Muscle of arm (tissue), 14 donors: ENCODE measurements at places on chromosomes 16 and 17.

DNA sequence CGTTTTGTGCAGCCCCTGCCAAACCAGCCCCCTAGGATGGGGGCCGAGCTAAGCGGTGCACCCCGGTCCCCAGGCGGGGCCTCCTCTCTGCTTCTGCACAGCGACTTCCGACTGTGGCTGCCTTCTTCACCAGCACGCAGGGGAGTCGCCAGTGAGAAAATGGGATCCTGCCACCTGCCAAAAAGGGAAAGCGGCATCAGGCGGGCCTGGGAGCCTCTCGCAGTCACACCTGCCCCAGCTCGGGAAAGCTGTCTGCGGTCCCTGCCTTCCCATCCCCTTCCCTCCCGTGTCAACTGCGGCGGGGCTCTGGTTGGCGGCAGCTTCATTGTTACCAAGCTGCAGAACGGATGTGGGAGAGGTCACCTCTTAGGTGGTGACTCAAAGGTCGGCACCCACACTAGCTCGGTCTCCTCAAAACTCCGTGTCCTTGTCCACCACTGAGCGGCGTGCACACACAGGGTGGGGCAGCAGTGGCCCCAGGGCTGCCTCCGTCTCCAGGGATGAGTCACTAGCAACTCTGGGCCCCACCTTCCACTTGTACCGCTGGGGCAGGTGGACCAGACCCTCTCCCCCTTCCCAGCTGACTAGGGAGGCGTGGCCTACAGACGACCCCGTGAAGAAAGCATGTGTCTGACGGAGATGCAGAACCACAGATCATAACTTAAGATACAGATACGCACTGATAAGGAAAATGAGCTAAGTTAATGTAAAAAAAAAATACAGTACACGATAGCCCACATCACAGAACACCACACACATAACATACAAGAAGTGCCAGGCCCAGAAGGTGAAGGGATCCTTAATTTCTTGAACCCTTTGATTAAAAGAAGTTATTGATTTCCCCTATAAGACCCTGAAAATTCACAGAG is 1.5 kb upstream of the PCYT2 start:
- DNase-seq = no peak

GRCh38 chr17:55889271-55889670 is 138.4 kb downstream of the PCTP start:
- DNase-seq = no peak

DNA sequence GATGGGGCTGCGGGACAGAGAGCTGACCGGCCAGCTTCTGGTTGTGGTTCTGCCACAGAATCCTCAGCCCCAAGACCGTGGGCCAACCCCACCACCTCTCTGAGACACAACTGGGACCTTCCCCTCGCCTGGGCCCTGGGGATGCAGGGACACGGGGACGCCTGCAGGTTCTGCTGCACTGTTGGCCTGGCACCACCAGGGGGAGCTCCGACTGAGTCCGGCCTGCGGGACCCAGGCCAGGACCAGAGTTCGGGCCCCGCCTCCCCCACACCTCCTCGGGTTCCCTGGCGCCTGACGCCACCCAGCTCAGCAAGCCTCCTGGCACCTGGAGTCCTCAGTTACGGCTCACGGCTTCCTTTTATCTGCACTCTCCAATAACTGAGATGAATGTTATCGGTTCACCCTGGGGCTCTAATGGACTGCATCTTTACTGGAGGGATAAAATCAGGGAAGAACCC is 27.3 kb downstream of the TBC1D16 start:
- DNase-seq = peak; percentile 72

DNA sequence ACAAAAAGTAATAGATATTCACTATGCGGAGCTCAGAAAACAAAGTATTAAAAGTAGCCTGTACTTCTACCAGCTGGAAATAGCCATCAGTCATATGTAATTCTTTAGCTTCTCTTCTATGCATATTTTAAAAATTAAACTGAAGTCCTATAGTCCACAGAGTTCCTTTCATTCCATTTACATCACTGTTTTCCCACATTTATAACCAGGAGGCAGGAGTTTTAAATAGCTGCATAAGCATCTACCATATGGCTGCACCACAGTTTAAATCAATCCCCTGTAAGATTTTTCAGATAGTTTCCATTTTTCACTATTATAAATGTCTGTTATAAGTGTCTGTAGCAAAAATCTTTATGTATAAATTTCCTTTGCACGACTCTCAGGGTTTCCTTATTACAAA is 45.1 kb downstream of the ZFHX3 start:
- DNase-seq = no peak

DNA sequence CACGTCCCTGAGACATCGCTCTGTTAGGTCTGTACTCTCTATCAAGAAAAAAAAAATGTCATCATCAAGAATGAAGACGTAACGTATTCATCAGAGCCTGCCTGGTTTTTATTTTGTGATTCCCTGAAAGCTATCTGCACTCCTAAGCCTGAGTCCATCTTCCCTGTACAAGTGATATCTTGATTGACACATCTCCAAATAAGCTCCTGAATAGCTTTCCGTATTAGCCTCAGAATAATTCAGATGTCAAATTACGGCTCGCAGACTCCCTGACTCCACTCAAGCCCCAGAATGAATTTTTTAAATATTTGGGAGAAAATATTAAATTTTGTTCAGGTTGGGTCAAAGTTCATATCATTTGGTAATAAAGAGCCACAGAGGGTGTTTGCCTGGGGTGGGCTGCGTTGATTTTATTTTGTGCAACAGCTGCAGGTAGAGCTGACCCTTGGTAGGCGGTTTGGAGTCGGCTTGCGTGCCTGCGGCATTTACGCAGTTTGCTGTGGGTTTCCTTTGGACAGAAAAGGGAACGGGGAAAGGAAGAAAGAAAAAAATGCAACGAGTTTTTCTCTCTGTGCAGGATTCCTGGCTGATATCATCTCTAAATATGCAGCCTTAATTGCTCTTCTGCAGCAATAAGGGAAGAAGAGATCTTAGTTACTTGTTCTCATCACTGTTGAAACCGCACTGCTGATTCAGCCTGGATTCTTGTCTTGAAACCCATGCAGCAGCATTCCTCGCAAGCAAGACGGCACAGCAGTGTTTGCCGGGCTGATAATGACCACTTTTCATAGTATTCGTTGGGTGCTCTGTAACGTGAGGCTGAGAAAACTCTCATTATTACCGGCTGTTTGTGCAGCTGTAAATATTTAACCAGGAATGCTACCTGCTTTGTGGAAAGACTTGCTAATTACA is 114.7 kb downstream of the IRX3 start:
- no peak for DNase-seq

DNA sequence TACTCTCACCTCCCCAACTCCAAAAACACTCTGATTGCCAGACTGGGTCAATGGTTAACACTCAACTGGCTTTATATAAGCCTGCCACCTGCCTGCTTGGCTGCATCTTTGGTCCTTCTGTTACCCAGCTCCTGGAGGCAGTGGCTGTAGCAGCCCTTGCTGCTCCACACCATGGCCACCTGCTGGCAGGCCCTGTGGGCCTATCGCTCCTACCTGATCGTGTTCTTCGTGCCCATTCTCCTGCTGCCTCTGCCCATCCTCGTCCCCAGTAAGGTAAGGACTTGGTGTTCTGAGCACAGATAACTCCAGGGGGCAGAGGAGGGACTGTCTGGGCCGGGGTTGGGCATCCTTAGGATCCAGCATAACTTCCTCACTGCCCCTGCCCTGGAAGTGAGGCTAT is at the start of gene SLC13A2:
TSS of gene SLC13A2 (plus strand) at position 103 of the 400 bp plus-strand sequence. CDS start at position 172, 69 bp downstream.
- DNase-seq = no peak

DNA sequence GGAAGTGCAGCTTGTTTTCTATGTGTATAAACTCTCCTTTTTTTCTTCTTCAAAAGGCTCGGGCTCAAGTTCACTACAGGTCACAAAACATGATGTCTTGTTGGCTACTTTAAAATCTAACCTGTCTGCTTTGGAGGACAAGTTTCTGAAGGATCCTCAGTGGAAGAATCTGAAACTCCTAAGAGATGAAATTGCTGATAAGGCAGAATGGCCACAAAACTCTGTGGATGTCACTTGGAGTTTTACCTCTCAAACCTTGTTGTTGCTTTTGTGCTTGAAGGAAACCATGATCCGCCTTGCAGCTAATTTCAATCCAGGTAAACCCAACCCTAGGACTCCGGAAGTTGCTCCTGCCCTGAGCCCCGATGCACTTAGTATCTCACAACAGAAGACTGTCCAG is 16.5 kb downstream of the TANGO6 start:
- no peak for DNase-seq

DNA sequence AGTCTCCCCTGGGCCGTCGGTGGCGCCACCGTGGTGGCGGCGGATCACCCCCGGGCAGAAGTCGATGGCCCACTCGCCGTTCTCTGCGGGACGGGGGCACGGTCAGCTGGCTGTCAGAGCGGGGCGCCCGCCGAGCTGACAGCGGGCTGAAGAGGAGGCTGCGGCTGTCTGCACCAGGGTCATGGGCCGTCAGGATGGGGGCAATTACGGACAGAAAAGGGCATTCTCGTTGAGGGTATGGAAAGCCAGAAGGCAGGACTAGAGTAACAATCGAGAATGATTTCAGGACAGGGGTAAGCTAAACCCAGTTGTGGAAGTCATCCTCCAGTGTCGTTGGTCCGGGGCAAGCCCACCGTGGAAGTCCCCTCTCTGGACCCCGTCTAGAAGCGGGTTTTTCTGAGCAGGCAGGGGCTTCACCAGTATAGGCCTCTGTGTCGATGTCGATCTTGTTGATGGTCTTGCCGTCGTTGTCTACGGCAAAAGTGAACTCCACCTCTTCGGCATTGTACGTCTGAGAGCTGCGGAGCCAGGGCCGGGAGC is 1.7 kb downstream of the CHRNE start:
- no peak for DNase-seq

DNA sequence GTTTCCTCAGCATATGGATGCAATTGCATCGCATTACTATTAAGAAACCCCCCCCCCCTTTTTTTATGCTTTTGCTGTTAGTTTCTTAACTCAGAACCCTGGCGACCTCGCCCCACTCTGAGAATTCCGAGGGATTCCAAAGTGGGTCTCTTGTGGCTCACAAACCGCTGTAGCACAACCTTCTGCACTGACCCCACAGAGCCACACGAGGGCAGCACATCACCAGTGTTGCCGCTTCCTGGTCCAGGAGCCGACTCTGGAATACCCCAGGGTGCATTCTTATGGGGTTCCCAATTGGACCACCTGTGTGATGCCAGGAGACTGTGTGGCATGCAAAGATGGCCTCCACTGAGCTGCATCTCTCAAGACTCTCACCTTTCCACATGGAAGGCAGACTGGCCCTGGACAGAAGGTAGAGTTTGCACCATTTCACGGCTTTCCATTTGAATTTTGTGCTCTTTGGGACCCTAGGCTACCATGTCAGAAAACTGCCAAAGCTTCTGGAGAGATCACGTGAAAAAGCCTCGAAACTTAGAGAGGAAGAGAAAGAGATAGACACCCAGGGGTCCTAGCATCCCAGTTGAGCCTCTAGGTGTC is 432.7 kb upstream of the ASIC2 start:
- no peak for DNase-seq

GRCh38 chr16:21156767-21157467 is 1.6 kb upstream of the LDAF1 start:
- DNase-seq = peak; percentile 66

GRCh38 chr17:6304894-6305612 is 129.9 kb downstream of the AIPL1 start:
- no peak for DNase-seq

GRCh38 chr17:31096106-31096436 is 1.3 kb downstream of the NF1 start:
- DNase-seq = peak; percentile 32

DNA sequence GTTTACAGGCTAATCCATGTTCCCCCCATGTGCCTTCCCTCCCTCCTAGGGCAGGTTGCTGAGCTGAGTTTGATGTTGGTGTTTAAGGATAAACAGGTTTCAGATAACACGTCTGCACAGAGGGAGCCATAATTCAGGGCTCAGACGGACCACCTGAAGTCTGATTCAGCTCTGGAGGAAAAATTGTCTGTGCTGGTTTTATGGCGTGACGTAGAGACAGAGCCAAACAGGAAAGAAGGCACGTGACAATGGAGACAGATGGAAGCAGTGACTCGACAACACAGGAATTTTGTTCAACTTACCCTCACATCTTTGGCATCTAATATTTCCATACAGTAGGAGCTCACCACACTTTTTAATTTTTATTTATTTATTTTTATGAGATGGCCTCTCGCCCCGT is 10.7 kb upstream of the USP10 start:
- DNase-seq = no peak

- no peak for DNase-seq
These were observed 35.7 kb downstream of the CYTH1 start for GRCh38 chr17:78746263-78746948.

GRCh38 chr16:71569621-71570020 is 7.3 kb downstream of the TAT start:
- DNase-seq = no peak

DNA sequence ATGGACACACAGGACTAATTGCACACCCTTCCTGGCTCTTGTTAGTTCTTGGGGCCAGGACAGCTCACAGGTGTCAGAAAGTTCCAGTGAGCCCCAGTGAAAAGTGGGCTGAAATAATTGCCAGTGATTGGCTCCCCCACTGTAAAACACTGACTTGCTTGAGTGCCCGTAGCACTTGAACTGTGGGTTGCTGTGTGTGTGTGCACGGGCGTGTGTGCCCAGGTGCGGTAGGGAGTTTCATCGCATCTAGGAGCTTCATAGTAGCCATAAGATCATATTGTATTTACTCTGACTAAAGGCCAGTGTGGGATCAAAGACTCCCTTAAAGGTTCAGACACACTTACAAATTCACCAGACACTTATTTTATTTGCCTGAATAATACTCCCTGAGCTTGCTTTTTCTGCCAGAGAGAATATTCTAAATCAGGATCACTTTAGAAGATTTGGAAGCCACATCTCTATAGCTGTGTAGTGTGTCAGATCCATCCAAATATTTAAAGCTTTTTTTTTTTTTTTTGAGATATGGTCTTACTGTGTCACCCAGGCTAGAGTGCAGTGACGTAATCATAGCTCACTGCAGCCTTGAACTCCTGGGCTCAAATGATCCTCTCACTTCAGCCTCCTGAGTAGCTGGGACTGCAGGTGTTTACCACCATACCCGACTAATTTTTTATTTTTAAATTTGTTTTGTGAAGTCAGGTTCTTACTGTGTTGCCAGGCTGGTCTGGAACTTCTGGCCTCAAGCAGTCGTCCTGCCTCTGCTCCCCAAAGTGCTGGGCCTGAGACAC is 11.4 kb downstream of the UNK start:
- no peak for DNase-seq

- no peak for DNase-seq
These were observed 138.6 kb upstream of the WSCD1 start for GRCh38 chr17:5931616-5932015.
